ENCODE measurements at places on chromosomes 13 and 19.

DNA sequence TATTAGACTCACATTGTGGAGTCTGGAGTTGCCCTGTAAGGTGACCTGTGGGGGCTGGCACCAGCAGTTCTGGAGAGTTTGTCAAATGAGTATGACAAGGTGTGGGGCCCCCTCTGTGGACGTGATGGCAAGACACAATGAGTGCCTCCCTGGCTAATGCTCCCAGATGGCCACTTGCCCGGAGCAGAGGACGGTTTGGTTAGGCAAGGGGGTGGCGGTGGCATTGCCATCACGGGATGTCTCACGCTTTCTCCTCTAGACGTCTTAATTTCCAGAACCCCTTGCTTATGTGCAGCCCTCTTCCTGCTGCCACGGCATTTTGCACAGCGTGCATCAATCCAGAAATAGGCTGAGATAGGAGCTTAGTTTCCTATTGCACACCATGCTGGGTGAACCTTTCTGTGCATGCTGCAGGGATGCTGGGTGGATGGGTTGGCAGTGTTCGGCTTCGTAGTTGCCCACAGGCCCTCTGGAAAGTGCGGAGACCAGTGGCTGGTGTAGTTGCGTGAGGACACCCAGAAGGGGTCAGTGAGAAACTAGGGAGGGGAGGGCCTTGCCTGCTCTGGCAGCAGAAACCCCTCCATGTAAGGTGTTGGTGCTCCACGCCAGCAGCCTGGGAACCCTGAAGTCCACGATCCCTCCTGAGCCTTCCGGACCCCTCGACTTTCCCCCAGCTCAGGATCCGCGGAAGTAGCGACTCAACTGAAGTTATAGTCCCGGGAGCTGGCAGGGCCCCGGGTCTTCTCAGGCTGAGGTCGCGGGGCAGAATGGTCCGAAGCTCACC lies 18.1 kb upstream of the LRP3 start:
- DNase-seq = peak; percentile 14

DNA sequence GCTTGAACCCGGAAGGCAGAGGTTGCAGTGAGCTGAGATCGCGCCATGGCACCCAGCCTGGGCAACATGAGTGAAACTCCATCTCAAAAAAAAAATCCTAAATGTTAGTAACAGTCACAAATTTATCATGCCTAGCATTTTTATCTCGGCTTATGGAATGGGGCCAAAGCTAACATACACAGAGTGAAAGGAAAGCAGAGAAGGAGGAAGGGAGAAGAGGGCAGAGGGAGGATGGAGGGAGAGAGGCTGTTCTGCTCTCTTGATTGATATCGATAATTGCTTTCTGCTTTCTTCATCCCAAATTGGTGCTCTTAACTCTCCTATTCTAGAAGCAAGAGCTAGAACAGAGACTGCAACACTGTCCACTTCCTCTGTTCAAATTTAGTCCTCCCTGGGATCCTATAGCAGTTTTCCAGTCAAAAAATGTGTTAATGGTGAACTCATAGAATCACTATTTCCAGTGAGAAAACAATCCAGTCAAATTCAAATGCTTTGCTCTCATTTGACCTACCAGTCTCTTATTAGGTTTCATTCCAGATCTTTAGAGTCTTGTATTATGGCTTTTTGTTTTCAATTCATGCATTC lies 15.8 kb upstream of the TUBGCP3 start:
- no peak for DNase-seq

GRCh38 chr13:73948848-73949529 lies 185.2 kb downstream of the KLF12 start:
- no peak for DNase-seq

GRCh38 chr13:96993634-96994016 lies 651 bp downstream of the OXGR1 start:
- DNase-seq = no peak

DNA sequence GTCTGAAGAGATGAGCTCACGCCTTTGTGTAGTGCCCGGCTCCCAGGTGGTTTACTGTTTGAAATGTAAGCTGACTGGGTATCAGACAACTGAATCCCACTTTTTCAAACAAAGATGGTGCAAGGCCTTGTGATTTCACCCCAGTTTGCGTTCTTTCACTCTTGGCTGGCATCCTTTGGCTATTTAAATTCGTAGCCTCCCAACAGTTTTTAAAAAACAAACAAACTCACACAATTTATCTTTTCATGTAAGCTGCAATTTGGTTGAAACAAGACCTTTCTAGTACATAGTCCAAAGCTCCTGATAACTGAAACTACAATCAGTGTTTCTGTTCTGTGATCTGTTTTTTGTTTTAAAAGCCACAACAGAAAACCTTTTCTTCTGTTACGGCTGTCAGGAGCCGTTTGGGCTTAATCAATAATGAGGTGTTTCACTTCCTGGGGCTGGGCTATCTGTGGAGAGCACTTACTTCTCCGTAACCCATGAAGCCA lies 65.1 kb upstream of the NPAS1 start:
- no peak for DNase-seq

- DNase-seq = no peak
These were observed 1.3 kb upstream of the GRK1 start for GRCh38 chr13:113665597-113666328.
